ENCODE measurements at places on chromosomes 6 and 20.

DNA sequence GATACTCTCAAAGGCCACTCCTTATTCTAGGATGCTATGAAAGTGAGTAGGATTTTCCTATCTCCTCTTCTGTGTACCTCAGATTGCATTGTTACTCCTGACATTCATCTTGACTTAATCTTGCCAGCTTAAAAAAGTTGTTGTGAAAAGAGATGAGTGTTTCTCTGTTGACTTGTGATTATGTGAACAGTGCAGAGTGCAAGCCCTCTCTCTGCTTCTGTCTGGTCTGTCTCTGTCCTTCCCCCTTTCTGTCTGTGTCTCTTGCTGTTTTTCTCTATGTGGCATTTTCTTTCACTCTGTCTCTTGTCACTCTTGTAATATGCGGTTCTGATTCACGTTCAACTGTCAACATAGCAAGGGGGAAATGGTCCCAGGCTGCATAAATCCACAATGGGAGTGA, 306.6 kb downstream of the FARS2 start:
- no peak for DNase-seq

- no peak for DNase-seq
These were observed 28.2 kb downstream of the NCOA3 start for GRCh38 chr20:47529840-47530239.

- no peak for DNase-seq
These were observed 213.0 kb upstream of the CDYL start for GRCh38 chr6:4563156-4563555.

- DNase-seq, result no peak
These were observed 14.1 kb downstream of the SAMHD1 start for GRCh38 chr20:36937402-36937770.

DNA sequence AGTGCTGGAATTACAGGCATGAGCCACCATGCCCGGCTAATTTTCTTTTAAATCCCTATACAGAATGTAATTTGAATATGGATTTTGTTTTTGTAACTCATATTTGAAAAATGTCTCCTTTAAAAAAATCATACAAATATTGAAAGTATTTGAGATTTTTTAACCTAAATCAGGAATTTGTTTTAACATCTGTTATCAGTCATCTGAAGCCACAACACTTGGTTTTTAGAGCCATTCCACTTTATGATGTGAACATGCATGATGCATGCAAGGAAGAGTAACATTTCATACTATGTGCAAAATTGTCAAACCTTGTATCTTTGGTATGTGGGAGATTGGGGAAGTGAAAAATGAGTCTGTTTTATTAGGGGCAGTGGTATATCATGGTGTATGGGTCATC, 124.5 kb upstream of the AHI1 start:
- DNase-seq, result no peak

GRCh38 chr6:90893400-90893799, 306.5 kb upstream of the MAP3K7 start:
- DNase-seq, result no peak

GRCh38 chr20:62840244-62841197, 21.1 kb downstream of the TCFL5 start:
- no peak for DNase-seq

DNA sequence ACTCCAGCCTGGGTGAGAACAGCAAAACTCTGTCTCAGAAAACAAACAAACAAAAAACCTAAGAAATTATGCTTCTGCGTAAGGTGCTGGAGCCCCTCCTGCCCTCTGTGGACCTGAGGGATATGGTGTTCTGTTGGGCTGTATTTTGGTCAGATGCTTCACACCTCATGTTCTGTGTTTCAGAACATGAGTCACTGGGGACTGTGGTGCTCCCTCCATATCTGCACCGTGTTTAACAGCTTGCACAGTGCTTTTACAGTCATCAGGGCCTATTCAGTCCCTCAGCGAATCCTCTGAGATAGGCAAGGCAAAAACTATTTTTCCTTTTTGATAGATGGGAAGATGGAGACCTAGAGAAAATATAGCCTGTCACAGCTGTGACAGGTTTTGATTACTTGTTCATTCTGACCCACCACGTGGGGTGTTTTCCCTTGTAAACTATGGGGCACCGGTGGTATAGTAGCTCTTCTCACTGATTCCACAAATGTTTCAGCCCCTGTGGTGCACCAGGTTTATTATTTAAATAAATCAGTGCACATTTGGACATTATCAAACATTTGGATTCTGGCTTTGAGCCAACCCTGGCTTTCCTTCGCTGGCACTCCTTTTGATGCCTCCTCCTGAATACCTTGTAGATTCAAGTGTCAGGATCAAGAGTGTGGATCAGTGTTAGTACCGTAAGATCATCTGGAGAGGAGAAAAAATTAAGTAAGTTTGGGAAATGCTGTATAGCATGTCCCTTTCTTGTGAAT, 9.6 kb downstream of the TTPAL start:
- DNase-seq, result no peak

GRCh38 chr6:85644279-85644762, 1.6 kb upstream of the SYNCRIP start:
- no peak for DNase-seq

DNA sequence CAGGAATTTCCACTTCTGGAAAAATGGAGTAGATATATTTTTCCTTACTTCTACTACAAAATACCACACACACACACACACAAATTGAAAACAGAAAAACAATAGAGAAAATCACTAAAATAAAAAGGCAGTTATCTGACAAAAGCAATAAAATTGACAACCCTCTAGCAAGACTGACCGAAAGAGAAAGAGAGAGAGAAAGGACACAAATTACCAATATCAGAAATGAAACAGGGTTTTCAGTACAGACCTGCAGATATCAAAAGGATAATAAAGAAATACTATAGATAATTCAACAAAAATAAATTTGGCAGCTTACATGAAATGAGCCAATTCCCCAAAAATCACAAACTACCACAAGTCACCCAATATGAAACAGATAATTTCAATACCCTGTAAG, 104.7 kb downstream of the OPRM1 start:
- no peak for DNase-seq

GRCh38 chr6:4388675-4389074, 253.3 kb upstream of the ECI2 start:
- DNase-seq, result no peak

DNA sequence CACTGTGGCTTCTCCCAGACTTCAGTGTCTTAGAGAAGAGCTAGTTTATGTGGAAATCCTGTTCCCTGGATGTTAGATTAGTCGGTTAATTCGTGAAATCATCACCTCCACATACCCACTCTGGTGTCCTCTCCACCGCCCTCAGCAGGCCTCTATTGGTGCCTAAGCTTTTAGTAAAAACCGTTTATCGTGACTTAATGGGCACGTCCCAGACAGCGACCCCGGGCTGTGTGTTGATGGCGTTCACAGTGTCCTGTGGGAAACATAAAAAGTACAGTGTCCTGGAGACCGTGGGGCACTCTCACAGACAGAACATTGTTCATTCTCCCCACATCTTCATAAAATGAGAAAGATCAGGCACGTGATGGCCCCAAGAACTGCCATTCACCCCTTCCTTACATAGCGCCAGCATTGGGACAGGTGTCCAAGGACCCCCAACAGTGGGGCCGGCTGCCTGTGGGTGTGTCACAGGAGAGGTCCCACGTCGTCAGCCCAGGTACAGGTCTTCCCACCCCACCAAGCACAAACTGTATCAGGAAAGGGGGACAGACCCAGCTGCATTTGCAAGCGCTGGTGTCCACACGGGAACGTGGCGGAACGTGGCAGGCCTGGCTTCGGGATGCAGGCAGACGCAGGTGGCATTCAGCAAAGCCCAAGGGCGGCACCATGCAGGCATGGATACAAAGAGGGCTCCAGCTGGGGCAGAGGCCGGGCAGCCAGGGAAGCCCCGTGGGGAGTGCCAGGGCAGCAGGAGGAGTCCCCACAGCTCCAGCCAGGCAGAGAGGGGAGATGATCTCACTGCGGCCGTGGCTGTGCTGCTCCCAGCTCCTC, 237.7 kb downstream of the DLL1 start:
- DNase-seq, result no peak

DNA sequence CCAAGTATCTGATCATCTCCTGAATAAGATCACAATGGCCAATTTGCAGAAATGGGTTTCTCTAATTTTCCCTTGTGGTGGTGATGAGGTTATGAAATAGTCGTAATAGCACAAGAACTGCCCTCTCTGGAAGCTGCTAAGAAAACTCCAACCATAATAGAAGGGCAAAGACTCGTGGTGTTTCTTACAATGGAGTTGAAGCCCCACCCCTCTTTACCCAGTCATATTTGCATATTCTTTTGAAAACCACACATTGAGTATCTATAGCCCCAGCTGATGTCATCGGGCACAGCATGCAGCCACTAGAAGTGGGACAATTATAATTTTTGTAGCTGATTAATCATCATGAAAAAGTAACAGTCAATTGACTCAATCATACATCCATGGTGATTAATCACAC, 452.1 kb upstream of the POU3F2 start:
- no peak for DNase-seq

GRCh38 chr6:6826095-6826901, 237.8 kb downstream of the LY86 start:
- no peak for DNase-seq

- DNase-seq, result no peak
These were observed 54.7 kb upstream of the GGTLC1 start for GRCh38 chr20:24043294-24043693.

GRCh38 chr20:17570347-17571152, 675 bp downstream of the DSTN start:
- peak; percentile 22 for DNase-seq

DNA sequence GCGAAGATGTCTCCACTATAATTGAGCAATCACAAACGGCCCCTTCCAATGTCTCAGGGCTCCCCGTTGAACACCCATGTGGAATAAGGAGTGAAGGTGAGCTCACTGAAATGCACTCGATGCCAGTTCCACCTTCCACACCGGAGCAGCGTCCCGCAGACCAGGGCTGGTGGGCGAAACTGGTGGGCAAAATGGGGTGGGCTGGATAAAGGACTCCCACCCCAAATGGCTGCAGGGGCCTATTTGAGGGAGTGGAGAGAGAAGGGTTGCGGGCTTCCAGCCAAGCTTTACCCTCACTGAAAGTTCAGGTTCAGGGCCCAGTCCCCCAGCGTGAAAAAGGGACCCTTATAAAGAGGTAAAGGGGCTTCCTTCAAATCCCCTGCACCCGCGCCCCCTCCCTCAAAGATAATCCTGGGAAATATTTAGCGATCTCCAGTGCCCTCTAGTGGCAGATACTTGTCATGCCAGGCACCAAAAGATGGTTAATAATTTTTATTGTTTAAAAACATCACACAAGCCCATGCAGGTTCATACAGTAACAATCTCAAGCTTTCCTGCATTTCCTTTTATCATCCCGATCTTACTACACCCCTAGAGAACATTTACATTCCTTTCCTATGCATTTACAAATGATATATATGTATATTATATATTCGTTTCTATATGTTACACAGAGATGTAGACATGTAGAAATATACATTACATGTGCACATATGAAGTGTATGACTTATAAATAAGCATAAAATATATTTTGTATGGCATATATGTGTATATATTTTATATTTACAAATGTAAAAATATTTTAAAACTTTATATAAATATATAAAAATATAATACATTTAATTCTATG, 58.2 kb upstream of the NKX2-2 start:
- DNase-seq, result no peak

GRCh38 chr6:167512696-167513375, 187.9 kb downstream of the TTLL2 start:
- no peak for DNase-seq

- no peak for DNase-seq
These were observed 130.2 kb downstream of the BTBD3 start for GRCh38 chr20:12047838-12048432.

- no peak for DNase-seq
These were observed 35.8 kb downstream of the PDSS2 start for GRCh38 chr6:107423474-107423990.

GRCh38 chr20:17887331-17888030, 81.1 kb downstream of the SNX5 start:
- DNase-seq, result no peak

GRCh38 chr20:36812594-36813463, 39.3 kb upstream of the DSN1 start:
- no peak for DNase-seq

DNA sequence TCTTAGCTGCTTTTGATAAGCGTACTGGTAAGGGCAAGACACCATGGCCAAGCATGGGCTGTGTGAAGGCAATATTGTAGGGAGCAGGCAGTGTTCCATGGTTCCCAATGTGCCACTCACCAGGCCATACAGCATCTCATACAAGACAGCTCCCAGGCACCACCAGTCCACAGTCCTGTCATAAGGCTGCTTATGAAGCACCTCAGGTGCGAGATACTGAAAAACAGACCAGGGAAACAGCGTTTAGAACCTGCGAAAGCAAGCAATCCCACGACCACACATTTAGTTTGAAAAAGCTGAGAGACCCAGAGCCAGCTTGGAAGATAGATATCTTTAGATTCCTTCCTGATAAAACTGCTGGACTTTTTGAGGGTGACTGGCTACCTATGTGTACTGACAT, 119.1 kb upstream of the SLC2A12 start:
- no peak for DNase-seq

- no peak for DNase-seq
These were observed 111.5 kb upstream of the CCN2 start for GRCh38 chr6:132062626-132063025.

GRCh38 chr6:139361211-139361610, 13.2 kb downstream of the CITED2 start:
- DNase-seq, result no peak

GRCh38 chr6:158060455-158061360, 79.0 kb downstream of the SYNJ2 start:
- peak; percentile 39 for DNase-seq

DNA sequence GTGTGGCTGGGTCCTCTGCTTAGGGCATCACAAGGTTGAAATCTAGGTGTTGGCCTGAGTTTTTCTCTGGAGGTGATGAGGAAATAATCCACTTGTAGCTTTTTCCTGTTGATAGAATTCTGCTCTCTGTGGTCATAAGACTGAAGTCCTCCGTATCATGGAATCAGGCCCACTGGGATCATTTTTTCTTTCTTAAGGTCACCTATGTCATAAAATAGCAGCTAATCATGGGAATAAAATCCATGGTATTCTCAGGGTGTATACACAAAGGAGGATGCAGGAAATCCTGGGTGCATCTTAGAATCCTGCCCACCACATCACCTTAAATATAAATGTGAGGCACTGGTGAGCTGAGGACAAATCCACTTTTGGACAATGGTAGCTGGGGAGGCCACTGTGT, 72.7 kb downstream of the PRDM1 start:
- DNase-seq, result no peak

GRCh38 chr20:10758446-10758845, 84.6 kb upstream of the JAG1 start:
- DNase-seq, result no peak

DNA sequence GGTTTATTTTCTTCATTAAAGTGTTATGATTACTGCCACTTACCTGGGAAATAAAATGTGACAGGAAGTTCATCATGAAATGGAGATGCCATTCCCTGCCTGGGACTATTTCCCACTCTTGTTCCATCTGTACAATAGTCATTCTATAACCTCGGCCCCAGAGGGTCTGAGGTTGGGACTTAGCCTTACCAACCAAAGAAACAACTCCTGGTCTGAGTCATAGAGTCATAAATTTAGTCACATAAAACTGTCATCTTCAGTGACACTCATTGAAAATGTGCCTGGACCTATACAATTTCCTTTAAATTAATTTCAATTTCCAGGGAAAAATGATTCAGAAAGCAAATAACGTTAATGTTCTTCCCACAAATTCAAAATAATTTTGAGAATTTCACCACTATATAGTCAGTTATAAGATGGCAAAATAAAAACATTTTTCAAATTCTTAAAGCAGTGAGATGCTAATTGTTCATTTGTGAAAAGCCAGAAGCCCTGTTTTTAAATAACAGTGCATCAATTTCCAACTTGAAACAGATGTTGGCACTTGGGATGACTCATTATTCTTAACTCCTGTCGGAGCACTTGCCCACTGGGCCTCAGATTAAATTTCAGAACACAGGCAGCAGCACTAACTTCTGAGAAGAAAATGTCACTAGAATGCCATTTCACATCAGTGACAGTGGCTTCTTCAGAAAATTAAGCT, 201.2 kb upstream of the SMLR1 start:
- no peak for DNase-seq
